ENCODE measurements at places on chromosomes 4 and X. TPM values are rescaled to one million over a fixed set of nuclear protein-coding genes. Genes with fewer than 3 reads are reported as not detected.

The BBS12 gene
- 2.6 TPM for total RNA-seq

The NOX1 gene
- not detected for total RNA-seq

The TREX2 gene
- total RNA-seq = 1.7 TPM

The ASB12 gene
- total RNA-seq = 1.2 TPM

The COL4A5 gene
- 48.1 TPM for total RNA-seq

The BST1 gene
- 1.4 TPM for total RNA-seq

The SUPT20HL2 gene
- not detected for total RNA-seq

The PNMA6A gene
- 7.1 TPM for total RNA-seq

The HGFAC gene
- not detected for total RNA-seq

GRCh38 chr4:7771541-7772507 lies 167.8 kb downstream of the AFAP1 start:
- DNase-seq = no peak
- H3K4me1 ChIP-seq = peaks cover 6% of the 10 kb centered on the region
- H3K36me3 ChIP-seq = no peaks in the 10 kb centered on the region
- H3K27ac ChIP-seq = 0 out of 2 replicates have a peak overlapping the region, but pooled peaks have one; percentile 19
- H3K4me3 ChIP-seq = no peak overlapping the region

GRCh38 chr4:186765673-186766546 lies 42.3 kb upstream of the FAT1 start:
- no peak for DNase-seq
- H3K27ac ChIP-seq = no peak overlapping the region
- H3K36me3 ChIP-seq = no peaks in the 10 kb centered on the region

- no peak overlapping the region for H3K4me3 ChIP-seq
- peaks cover 14% of the 10 kb centered on the region for H3K4me1 ChIP-seq
- no peaks in the 10 kb centered on the region for H3K36me3 ChIP-seq
- DNase-seq = no peak
These were observed 20.3 kb upstream of the SLC25A4 start for GRCh38 chr4:185122681-185123345.

- DNase-seq = no peak
- H3K36me3 ChIP-seq = no peaks in the 10 kb centered on the region
- H3K27ac ChIP-seq = no peak overlapping the region
- no peaks in the 10 kb centered on the region for H3K4me1 ChIP-seq
These were observed 24.3 kb downstream of the TRPC5 start for GRCh38 chrX:112058255-112058654.

- no peak overlapping the region for H3K27ac ChIP-seq
- no peaks in the 10 kb centered on the region for H3K36me3 ChIP-seq
- no peaks in the 10 kb centered on the region for H3K27me3 ChIP-seq
These were observed 60.9 kb downstream of the UGT8 start for GRCh38 chr4:114659386-114660008.

- H3K4me3 ChIP-seq = no peak overlapping the region
- H3K27ac ChIP-seq = no peak overlapping the region
- H3K36me3 ChIP-seq = no peaks in the 10 kb centered on the region
- H3K4me1 ChIP-seq = no peaks in the 10 kb centered on the region
These were observed 104.4 kb downstream of the PJA1 start for GRCh38 chrX:69060631-69061408.

DNA sequence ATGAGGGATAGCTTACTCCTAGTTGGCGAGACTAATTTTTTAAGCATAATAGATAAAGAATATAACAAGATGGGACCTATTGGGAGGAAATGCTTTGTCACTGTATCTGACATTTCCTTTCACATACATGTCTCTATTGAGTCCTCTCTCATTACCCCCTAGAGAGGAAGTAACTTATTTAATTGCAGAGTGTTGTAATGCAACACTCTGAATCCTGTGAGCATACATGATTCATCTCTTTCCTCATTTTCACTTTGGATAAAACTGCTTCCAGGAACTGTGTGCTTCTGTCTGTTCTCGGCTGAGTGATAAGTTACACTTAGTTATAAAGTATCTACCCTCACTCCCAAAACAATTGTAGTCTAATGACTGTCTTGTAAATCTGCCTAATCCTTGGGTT lies 266.1 kb upstream of the ANXA10 start:
- H3K4me1 ChIP-seq = peaks cover 44% of the 10 kb centered on the region
- no peak for DNase-seq
- H3K4me3 ChIP-seq = no peak overlapping the region
- no peaks in the 10 kb centered on the region for H3K27me3 ChIP-seq

GRCh38 chrX:93354651-93355050 lies 318.7 kb downstream of the NAP1L3 start:
- no peaks in the 10 kb centered on the region for H3K36me3 ChIP-seq
- H3K4me1 ChIP-seq = no peaks in the 10 kb centered on the region
- H3K4me3 ChIP-seq = no peak overlapping the region
- H3K27me3 ChIP-seq = no peaks in the 10 kb centered on the region
- DNase-seq = no peak
- no peak overlapping the region for H3K27ac ChIP-seq

DNA sequence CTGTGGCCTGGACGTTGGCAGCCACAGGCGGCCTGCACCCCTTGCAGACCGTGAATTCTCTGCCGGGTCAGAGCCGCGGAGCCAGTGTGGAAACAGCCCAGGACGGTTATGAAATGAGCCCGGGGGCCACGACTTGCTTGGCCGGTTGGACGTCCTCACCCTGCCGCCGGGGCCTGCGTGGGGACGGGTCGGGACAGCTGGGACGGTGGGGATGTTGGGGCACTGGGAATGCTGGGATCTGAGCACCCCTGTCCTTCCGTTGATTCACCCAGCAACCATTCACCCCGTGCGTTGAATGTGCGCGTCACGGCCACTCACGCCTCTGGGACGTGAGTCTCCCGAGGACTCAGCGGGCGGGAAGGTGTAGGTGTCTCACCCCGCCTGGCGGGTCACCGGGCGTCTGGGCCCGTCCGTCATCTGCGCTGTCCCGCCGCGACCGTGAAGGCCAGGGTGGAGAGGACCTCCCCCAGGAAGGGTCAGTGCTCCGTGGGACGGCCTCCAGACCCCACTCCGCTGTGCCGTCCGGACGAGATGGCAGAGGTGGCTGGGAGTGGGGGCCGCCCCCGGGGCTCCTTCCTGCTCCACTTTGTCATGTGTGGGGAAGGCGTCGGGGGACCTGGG lies 4.5 kb upstream of the PLCXD1 start:
- no peak for DNase-seq
- peaks cover 10% of the 10 kb centered on the region for H3K4me1 ChIP-seq
- no peaks in the 10 kb centered on the region for H3K27me3 ChIP-seq
- no peaks in the 10 kb centered on the region for H3K36me3 ChIP-seq

GRCh38 chr4:173274744-173275143 lies 59.4 kb downstream of the HMGB2 start:
- no peak overlapping the region for H3K4me3 ChIP-seq
- H3K4me1 ChIP-seq = 0 out of 2 replicates have a peak, but pooled peaks cover 11% of the 10 kb centered on the region
- H3K36me3 ChIP-seq = no peaks in the 10 kb centered on the region
- H3K27ac ChIP-seq = no peak overlapping the region

GRCh38 chr4:182238355-182238931 lies 4.8 kb upstream of the TENM3 start:
- H3K36me3 ChIP-seq = no peaks in the 10 kb centered on the region
- no peak overlapping the region for H3K4me3 ChIP-seq
- 0 out of 2 replicates have a peak overlapping the region, but pooled peaks have one; percentile 67 for H3K27ac ChIP-seq
- H3K27me3 ChIP-seq = no peaks in the 10 kb centered on the region

DNA sequence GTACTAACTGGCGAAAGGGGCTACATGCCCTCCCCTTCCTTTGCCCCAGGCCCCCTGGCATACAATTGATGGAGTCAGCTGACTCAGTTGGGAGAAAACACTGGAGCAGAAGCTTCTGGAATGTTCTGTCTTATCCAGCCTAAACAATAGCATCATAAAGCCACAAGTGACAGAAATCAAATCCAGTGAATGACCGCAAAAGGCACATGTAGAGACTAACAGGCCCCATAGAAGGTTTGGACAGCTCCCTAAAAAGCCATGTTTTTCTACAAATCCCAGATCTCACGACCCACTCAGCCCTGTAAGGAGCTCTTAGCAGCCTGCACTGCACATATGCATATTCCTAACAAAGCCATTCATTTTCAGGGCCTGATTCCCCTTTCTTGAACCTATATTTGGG lies 25.1 kb downstream of the SCARB2 start:
- no peak for DNase-seq
- no peak overlapping the region for H3K27ac ChIP-seq
- H3K27me3 ChIP-seq = no peaks in the 10 kb centered on the region
- H3K36me3 ChIP-seq = peaks cover 7% of the 10 kb centered on the region

GRCh38 chrX:96430756-96431455 lies 253.7 kb upstream of the DIAPH2 start:
- H3K36me3 ChIP-seq = no peaks in the 10 kb centered on the region
- H3K27ac ChIP-seq = no peak overlapping the region
- no peaks in the 10 kb centered on the region for H3K4me1 ChIP-seq
- no peak overlapping the region for H3K4me3 ChIP-seq
- H3K27me3 ChIP-seq = no peaks in the 10 kb centered on the region

DNA sequence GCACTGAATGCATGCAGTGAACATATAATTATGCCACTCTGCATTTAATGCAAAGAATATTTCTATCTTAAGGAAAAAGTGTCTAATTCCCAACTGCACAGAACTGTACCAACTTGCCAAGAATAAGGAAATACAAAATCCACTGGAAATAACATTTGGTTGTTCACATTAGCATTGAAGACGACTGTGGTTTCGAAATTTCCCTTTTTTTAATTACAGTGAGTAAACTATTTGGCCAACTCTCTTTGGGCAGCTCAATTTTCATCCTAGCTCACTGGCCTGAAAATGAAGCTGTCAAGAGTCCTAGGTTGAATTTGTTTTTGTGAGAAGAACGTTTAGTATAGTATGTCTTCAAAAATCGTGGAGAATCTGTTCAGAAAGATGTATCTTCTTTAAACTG lies 81.6 kb upstream of the MID1 start:
- DNase-seq = no peak
- no peaks in the 10 kb centered on the region for H3K4me1 ChIP-seq
- no peaks in the 10 kb centered on the region for H3K36me3 ChIP-seq
- no peak overlapping the region for H3K4me3 ChIP-seq

- H3K27me3 ChIP-seq = no peaks in the 10 kb centered on the region
- peaks cover 12% of the 10 kb centered on the region for H3K36me3 ChIP-seq
These were observed 3.0 kb downstream of the ABCE1 start for GRCh38 chr4:145101091-145101490.

DNA sequence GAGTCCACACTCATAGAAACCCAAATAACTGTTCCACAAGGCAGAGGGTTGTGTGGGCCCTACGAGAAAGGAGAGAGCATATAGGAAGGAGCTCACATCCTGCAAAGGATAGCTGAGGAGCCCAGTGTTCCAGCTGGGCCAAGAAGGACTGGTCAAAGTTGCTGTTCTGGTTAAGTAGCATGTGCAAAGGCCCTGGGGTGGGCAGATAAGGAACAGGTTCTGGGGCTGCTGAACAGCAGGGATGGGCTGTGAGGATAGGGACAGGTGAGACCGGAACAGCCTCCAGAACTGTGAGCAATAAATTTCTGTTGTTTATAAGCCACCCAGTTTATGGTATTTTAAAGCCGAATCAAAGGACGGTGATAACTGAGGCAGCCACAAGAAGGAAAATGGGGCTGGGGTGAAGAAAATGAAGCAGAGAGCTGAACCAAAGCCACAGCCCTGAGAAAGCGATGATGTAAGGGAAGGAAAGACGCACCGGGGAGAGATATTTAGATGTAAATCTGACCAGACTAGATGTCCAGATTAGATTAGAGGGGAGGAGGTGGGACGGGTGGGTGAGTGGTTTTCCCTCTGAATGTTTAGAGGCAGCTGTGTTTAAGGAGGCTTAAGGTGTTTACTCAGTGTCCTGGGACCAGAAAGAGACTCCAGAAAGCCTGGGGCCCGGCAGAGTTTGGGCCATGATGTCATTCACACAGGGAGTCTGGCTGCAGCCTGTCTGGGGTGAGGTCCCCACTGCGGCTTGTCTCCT lies 180.8 kb upstream of the BCOR start:
- no peak for DNase-seq
- no peak overlapping the region for H3K27ac ChIP-seq
- H3K27me3 ChIP-seq = no peaks in the 10 kb centered on the region
- H3K36me3 ChIP-seq = no peaks in the 10 kb centered on the region
- H3K4me3 ChIP-seq = no peak overlapping the region

GRCh38 chrX:154484255-154485149 lies 1.9 kb downstream of the UBL4A start:
- no peaks in the 10 kb centered on the region for H3K36me3 ChIP-seq
- no peaks in the 10 kb centered on the region for H3K4me1 ChIP-seq
- H3K27ac ChIP-seq = no peak overlapping the region

DNA sequence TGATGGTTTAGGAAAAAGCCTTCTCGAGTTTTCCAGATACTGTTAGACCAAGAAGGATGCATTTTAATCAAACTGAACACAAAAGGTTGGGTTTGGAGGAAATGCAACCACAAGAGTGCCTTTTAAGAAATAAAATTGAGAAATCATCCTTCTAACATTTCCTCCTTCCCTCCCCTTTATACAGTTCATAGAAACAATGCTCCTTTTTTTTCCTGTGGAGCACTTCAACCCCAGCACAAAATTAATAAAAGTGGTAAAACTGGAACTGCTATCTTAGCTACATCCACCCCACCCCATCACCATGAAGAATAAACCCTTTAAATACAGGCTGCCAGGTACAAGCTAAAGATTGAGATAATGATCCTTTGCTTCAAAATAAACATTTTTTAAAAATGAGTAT lies 211.1 kb downstream of the RELL1 start:
- H3K27ac ChIP-seq = no peak overlapping the region
- DNase-seq = no peak
- H3K36me3 ChIP-seq = no peaks in the 10 kb centered on the region
- no peaks in the 10 kb centered on the region for H3K4me1 ChIP-seq
- H3K4me3 ChIP-seq = no peak overlapping the region

- 0 out of 2 replicates have a peak, but pooled peaks cover 6% of the 10 kb centered on the region for H3K4me1 ChIP-seq
- no peak overlapping the region for H3K4me3 ChIP-seq
These were observed 319.5 kb downstream of the KCNIP4 start for GRCh38 chr4:21628916-21629610.

DNA sequence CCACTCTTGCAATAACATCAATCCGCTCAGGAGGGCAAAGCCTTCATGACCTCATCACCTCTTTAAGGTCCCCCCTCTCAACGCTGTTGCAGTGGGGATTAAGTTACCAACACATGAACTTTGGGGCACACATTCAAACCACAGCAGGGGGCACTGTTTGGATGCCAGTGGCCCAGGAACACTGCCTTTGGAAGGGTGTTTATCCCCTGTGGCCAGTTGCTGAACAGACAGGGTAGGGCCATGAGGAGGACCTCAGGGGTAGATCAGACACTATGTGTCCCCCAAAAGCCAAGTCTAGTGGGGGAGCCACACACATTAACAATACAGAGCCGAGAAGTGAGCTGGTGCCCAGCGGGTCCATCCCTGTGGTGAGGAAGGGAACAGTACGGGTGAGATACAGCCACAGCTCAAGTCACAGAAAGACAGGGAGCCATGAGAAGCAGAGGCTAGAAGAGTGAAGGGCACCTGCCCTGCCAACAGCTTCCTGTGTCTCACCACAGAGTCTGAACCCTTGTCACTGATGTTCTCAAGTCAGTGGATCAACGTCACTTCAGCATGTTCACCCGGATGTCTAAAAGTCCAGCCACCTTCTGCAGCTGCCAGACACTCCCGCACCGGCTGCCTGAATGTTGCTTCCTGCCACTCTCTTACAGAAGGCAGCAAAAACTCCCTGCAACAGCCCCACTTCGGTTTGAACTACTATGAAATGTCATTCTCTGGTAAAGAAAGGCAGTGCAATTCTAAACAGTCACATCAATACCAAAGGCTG lies 19.9 kb upstream of the MXD4 start:
- H3K27ac ChIP-seq = no peak overlapping the region
- no peak for DNase-seq
- H3K36me3 ChIP-seq = no peaks in the 10 kb centered on the region
- H3K4me3 ChIP-seq = no peak overlapping the region

- no peak for DNase-seq
- H3K4me3 ChIP-seq = no peak overlapping the region
- H3K27ac ChIP-seq = no peak overlapping the region
- no peaks in the 10 kb centered on the region for H3K4me1 ChIP-seq
- no peaks in the 10 kb centered on the region for H3K27me3 ChIP-seq
- no peaks in the 10 kb centered on the region for H3K36me3 ChIP-seq
These were observed 48.4 kb downstream of the RTL5 start for GRCh38 chrX:72083291-72083690.
